NCI-H1436 treated with DMSO at 0.1 percent for 48 hours (cell line): ENCODE measurements at places on chromosomes 7 and 10.

DNA sequence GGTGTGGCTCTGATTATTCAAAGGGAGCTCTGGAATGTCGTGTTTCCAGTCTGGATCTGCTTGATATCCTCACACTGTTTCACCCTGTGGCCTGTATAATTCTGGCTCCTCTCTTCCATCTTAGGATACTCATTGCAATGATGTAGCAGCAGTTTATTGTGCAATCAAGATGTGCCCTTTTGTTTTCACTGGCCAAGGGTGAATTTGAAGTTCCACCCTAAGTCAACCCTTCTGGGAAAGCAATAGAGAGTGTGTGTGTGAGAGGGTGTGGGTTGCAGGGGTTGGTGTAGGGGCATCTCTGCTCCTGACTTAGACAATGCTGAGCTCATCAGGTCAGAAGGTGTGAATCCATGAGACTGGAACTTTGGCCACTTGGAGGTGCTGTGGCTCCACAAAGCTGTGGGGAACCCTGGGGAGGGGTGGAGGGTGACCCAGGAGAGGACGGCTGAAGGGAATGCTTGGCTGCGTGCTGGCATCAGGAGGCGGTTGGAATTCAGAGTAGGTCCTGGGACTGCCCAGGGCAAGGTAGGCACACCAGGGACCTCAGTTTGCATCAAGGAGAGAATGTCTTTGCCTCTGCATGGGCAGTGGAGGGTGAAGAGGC, 118.0 kb upstream of the PRSS58 start:
- no peak for DNase-seq

GRCh38 chr10:79932841-79933379, 16.0 kb downstream of the SFTPD start:
- no peak for DNase-seq

DNA sequence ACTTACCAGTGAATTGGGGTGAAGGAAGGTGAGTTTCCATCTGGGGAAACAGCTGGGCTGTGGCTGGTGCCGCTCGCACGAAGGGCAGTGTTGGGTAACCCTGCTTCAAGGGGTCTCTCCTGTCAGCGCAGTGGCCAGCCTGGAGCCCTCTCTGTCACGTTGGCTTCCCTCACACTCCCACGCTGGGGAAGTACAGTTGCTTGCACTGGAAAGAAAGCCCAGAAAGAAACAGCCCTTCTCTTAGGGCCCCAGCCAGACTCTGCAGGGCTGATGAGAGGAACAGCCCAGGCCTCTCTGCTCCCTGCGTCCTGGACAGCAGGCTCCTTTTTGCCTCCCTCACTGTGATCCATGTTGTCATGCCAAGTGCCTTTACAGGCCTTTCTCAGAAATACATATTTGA, 40.3 kb upstream of the TRIM8 start:
- DNase-seq: no peak

DNA sequence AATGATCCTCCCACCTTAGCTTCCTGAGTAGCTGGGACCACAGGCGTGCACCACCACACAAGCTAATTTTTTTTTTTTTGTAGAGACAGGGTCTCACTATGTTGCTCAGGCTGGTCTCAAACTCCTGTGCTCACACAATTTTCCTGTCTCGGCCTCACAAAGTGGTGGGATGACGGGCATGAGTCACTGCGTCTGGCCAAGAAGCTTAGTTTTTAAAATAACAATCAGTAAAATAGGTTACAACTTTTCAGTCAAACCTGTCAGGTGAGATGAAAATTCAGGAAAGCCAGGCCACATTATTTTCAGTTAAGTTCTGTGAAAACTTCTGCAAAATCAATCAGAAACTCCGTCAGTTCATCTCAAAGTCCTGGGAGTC, 55.4 kb downstream of the FAM241B start:
- DNase-seq: no peak

DNA sequence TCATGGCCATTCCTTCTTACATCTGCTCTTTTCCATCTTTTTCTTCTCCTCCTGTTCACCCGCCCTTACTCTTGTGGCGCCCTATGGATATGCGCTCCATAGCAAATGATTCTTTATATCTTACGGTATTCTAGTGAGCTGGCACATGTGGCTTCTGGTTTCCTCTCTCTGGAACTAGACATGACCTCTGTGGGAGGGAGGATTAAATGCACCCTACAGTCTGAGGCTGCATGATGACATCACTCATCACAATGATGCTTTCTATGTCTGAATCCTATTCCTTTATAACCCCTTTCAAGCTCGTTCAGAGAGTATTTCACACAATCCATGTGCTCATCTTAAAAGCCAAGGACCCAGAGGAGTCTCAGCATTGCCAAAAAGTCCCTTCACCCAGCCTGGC, 153.3 kb downstream of the EGFR start:
- no peak for DNase-seq

- DNase-seq: peak; percentile 30
Observed at GRCh38 chr10:128069351-128070051, 56.7 kb downstream of the MKI67 start.

- DNase-seq: no peak
Observed at GRCh38 chr7:156117542-156118247, 305.4 kb upstream of the SHH start.

GRCh38 chr7:30168835-30169573, 34.2 kb downstream of the MTURN start:
- DNase-seq: no peak

DNA sequence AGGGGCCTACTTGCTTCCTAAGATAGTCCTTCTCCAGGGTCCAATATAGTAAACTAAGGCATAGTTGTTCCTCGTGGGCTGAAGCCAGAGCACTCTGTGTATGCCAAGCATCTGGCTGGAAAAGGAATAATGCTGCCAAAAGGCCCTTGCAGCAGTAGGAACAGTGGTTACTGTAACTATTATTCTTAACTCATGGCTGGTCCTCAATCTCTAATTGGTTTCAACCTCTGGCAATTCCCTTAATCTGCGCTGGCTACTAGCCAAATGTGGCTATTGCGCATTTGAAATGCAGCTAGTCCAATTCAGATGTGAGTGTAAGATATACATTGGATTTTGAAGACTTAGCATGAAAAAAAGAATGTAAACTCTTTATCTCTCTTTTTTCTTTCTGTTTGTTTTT, 27.8 kb upstream of the LBX1 start:
- no peak for DNase-seq

DNA sequence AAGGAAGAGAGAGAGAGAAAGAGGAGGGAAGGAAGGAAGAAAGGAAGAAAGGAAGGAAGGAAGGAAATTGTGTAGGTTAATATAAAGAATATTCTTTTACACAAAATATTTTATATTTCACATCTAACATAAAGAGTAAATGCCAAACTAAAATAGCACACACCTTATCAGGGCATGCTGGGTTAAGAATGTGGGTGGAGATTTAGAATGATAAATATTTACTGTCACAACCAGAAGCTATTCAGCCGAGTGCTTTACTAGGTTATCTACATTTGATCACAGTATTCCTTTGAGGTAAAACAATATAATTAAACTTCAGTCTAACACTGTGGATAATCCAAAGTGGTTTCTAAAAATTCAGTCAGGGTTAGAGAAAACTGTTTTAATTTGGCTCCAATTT, 103.3 kb downstream of the SEMA3A start:
- DNase-seq: no peak

DNA sequence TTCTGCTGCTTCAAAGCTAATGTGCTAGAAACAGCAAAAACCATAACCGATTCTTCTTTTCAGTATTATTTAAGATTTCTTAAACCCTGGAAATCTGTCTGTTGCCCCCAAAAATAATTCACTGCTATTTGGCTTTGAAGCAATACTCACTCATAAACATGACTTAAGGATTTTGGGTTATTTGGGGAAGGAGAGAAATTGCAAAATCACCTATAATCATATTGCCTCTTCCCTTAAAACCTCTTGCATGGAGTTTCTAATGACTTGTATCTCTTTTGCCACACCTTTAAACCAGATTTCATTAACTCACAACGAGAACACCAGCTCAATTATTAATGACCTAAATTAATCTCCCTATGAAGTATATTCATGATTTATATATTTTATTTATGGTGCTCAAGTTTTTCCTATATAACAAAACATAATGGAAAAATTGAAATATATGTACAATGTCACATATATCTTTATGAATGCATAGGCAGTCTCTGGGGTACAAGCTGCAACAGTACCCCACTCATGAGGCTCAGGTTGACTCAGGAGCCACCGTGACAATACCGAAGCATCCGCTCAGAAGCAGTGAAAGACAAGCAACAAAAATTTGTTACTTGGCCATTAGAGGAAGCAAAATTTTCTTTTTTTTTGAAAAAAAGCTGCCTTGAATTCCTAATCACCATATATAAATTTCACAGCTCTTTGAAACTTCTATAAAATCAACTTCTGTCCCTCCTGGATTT, 3.0 kb downstream of the NAMPT start:
- DNase-seq: no peak

- no peak for DNase-seq
Observed at GRCh38 chr10:58508316-58508715, 4.4 kb upstream of the BICC1 start.

GRCh38 chr7:130927062-130927461, 193.1 kb upstream of the KLF14 start:
- no peak for DNase-seq

DNA sequence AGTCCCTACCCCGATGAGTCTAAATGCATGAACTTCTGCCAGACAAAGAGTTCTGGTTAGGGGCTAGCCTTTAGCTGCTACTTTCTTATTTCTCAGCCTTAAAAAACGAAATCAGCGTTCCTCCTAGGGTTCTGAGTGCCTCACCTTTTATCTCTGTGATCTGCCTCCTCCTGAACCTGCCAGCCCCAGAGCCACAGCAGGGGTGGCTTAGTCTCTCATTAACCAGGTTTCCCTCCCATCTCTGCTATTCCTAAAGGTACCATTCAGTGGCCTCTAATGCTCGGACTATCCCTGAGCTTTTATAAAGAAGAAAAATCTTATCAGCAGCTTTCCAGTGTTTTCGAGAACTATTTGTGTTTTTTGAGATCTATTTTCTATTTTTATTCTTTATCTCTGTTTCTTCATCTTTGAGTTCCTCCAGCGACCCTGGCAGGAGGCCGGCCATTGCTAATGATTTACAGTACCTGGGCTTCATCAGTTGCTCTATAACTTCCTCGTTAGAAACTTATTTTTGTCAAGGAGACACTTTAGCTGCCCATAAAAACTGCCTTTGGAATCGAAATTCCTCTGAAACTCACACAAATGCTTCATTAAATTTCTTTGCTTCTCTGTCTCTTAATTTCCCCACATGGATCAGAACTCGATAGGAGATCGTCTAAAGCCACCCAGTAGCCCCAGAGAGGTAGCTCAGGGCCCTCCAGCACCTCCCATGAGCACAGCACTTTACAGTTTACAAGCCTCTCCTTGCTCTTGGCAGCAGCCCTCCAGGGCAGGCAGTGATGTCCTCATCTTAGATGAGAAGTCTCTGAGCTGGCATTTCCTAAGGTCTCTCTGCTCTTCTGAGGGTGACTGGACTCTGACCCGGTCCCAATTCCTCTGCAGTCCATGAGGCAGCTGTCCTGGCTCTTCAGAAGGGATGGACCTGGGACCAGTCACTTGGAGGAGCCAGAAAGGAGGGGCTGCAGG, 149.1 kb downstream of the EBF3 start:
- no peak for DNase-seq

DNA sequence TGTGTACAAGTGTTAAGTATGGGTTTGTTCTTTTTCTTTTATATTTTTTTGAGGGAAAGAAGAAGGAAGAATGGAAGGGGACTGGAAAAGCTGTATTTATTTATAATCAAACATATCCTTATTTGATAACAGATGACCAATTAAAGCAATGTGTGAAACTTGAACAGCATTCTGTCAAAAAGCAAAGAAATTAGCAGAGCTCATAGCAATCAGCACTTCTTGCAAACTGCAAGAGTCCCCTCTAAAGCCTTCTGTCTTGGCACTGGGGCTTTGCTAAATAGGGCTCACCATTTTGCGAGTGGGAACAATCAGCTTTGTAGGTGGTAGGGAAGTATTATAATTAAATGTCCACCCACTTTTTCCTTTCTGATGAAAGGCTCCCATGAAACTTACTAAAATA, 164.9 kb upstream of the LRRTM3 start:
- no peak for DNase-seq

DNA sequence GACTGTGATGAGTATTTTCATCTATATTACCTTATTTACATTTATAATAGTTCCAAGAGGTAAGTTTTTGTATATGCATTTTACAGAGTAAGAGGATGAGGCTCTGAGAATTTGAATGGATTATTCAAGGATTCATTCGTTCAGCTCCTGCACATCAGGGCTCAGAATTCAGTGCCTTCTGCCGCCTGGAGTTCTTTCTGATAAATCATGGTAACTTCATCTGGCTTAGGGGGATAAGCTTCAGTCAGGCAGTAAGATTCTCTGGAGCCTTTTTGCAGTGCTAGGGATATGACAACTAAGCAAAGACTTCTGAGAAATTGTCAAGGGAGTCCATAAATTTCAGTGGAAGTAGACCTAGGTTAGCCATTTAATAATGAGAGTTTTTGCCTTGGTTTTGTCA, 668.6 kb downstream of the NRG3 start:
- no peak for DNase-seq

DNA sequence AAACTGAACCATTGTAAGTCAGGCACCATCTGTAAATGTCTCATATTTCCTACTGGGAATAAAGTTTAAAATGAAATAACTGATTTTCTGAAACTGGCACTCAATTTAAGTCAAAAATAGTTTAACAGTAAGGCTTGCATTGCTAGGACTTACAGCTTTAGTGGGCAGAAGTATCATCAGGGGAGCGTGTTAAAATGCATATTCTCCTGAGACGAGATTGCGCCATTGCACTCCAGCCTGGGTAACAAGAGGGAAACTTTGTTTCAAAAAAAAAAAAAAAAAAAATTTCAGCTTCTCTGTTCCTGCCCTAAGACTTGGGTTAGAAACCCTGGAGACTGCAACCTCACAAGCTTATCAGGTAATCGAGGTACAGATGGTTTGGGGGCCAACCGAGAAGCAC, 65.4 kb downstream of the UBE3C start:
- no peak for DNase-seq

- DNase-seq: no peak
Observed at GRCh38 chr10:29895456-29895855, 163.9 kb downstream of the JCAD start.

DNA sequence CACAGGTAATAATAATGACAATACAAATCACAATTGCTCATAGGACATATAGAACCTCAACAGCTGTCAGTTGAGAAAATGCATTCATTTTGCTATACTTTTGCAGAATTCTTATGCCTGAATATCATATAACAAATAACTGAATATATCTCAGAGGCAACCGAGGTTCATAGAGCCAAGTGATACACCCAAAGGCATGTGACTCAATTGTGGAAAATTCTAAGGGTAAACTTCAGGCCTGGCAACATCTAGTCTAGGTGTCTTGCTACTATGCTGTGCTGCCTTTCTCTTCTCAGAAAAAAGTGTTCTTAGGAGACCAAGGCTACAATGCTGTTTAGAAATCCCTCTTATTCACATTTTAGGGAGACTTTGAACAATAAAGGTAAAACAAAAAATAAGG, 270.7 kb downstream of the BAMBI start:
- DNase-seq: no peak

DNA sequence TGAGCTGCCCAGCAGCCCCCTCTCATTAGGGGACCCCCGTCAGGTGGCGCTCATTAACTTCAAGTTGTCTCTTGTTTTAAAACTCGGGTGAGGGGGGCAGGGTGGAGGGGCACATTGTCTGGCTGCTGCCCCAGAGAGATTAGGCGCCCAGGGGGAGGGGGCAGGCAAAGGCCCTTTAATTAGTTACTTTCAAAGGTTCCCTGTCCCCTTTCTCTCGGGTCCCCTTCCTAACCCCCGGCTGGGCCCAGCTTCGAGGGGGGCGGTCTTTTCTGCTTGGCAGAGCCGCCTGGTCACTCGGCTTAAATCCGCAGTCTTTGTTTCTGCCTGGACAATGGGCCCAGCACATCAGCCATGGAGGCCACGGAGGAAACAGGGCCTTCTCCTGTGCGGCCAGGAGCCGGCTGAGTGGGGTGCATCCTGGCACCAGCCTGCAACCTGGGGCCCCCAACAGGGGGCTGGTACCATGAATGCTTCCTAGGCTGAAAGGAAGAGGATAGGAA, 38.9 kb upstream of the SLF2 start:
- DNase-seq: no peak
